ENCODE measurements at places on chromosomes 1 and 21.

DNA sequence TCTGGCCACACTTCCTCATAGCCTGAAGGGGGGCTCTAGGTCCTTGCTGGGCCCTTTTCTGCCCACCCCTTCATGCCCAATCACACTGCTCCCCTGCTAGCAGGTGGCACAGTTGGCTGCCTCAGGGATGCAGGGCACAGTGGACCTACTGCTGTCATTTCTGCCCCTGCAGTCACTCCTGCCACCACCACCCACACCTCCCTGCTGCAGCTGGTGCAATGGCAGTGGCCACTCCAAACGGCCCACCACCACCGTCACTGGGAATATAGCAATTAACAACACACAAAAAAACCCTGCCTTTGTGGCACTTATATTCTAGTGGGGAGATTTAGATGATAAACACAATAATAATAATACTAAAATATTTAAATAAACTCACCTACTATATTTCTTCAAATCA is 162.4 kb upstream of the DUSP10 start:
- no peak for DNase-seq

DNA sequence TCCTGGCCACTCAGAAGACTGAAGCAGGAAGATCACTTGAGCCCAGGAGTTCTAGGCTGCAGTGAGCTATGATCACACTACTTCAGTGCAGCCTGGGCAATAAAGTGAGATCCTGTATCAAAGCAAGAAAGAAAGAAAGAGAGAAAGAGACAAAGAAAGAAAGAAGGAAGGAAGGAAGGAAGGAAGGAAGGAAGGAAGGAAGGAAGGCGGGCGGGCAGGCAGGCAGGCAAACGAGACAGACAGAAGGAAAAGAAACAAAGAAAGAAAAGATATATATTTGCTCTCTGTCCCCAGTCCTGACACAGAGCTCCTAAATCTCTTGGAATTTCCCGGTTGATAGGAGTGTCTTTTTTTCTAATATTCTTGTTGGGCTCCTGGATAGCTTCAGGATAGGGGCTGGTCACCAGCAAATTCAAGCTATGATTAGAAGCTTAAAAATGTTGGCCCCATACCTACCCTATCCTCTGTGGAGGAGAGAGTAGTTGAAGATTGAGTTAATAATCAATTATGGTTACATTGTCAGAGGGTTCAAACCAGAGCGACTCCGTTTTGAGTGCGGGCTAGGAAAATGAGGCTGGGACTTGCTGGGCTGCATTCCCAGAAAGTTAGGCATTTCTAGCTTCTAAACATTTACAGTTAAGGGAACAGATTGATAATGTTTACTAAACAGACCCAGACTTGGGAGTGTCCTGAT is 3.3 kb upstream of the MIGA1 start:
- no peak for DNase-seq

DNA sequence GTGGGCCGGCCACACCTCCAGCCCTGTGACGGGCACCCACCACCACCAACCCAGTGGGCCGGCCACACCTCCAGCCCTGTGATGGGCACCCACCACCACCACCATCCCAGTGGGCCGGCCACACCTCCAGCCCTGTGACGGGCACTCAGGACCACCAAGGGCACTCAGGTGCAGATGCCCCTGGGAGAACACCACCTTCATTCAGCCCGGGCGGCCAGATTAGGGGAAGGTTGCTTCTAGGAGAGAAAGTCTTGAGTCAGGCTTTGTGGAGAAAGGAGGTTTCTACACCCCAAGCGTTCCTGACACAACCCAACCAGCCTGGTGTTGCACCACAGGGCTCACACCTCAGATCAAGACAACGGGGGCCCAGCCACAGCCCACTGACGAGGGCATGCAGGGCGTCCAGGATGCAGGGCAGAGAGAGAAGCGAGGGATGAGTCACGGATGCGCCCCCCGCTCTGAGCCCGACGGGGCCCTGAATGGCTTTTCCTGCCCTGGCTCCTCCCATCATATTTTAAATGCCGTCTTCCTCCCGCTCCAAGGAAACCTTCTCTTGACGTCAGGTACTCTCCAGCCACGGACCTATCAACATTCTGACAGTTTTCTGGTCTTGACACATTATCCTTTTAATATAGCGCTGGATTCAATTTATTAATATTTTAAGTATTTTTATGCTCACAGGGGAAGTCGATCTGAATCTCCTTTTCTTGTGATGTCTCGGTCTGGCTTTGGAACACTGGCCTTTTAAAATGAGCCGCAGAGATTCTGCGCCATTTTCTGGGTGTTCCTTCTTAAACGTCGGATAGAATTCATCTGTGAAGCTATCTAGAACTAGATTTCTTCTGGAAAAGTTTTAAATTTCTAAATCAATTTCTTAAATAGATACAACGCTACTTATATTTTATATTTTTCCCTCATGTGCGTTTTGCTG is 631 bp upstream of the SPATC1L start:
- peak; percentile 32 for DNase-seq

DNA sequence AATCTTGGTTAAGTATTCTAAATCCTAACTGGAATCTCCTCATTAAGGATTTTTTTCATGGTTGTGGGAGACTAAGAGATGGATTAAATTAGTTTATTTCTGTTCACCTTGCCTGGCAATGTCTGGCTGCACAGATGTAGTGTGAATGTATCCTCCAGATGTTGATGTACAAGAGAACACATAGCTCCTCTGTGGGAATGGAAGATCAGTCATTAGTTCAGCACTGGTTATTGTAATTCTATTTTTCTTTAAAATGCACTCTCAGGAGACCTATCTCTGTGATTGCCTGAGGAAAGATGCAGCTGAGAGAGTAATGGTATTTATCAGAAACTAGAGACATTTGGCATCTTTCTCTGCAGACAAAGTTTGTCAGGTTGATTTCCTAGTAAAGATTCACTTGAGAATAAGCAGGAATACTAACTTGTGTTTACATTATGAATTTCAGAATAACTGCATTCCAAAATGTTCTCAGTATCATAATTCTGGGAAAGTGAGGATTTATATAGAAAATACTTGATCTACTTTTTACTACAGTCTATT is 178.6 kb downstream of the GIPC2 start:
- no peak for DNase-seq

GRCh38 chr1:5505944-5506343 is 486.3 kb downstream of the NPHP4 start:
- no peak for DNase-seq

GRCh38 chr1:173270243-173270642 is 63.1 kb upstream of the TNFSF4 start:
- DNase-seq = no peak

DNA sequence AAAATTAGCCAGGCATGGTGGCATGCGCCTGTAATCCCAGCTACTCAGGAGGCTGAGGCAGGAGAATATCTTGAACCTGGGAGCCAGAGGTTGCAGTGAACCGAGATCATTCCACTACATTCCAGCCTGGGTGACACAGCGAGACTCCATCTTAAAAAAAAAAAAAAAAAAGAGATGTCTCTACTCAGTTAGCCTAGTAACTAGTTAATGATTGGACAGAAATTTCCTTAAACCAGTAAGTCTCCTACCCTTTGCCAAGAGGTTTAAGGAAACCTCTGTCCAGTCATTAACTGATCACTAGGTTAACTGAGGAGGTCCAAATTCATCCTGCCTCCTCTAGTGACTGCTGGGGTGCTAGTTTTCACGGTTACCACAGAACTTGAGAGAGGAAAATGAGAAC is 143.9 kb upstream of the UBE2U start:
- DNase-seq = no peak

- DNase-seq = no peak
Observed at GRCh38 chr1:161330346-161330745, 16.2 kb downstream of the SDHC start.

GRCh38 chr1:17569200-17570139 is 30.0 kb downstream of the ARHGEF10L start:
- DNase-seq = no peak

DNA sequence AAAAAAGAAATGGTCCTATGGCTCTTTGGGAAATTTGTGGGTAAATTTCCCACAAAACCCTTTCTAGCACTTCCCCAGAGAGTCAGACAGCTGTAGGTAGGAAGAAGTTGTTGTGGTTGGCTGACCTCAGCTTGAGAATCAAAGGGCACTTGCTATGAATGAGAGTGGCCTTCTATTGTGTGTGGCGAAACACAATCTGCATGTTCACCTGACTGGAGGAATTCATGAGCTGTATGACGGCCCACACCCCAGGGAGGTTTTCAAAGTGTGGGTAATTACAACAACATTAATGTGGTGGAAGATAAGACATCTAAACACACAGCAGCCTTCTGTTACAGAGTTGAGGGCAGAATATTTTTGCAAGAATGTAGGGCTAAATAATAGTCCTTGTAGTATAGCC is 38.8 kb downstream of the NGF start:
- no peak for DNase-seq

DNA sequence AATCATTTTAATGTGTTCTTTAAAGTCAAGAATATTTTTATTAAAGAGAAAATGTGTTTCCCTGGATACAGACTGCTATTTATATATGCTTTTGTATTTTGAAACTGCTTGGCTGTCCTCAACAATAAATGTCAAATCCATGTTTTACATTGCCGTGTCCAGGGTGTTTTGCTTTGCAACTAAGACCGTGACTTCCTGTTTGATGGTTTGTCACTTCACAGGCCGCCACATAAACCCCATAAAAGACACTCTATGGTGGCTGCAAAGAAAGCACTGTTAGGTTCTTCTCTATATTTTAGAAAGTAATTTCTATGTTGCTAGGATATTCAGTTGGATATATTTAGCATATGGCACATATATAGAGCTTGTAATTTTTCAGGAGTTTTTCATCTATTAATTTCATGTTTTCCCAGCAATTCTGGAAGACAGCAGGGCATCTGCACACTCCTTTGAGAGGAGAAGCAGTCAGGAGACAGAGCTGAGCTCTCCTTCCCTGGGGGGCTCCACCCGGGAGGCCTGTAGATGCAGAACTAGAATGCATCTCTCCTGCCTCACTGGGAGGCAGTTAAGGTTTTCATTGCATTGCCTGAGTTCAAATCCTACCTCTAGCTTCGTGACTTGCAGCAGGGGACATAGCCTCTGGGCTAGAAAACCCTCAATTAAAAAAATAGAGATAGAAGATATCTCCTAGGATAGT is 33.1 kb downstream of the PRDM2 start:
- DNase-seq = no peak

- no peak for DNase-seq
Observed at GRCh38 chr1:47491341-47491753, 53.5 kb downstream of the FOXD2 start.

DNA sequence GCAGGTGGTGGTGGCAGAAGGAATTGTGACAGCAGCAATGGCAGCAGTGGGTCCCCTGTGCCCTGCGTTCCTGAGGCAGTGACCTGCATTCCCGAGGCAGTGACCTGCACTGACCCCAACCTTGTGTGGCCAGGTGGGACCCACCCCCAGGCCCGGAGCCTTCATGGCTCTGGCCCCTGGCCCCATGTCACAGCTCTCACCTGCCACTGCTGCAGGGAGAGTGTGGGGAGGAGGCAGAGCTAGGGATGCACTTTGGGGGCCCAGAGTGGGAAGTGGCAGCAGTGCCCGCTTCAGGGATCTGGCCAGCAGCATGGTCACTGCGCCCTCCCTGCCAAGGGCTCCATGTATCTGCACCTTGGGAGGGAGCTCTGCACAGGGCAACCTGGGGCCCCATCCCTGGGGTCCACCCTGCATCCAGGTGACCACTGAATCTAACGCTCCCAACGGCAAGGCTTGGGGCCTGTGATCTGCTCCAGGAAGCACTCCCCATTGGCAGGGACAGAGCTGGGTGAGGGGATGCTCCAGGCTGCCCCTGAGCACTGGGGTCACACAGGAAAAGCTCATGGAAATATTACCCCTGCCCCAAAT is 618.6 kb downstream of the RWDD3 start:
- no peak for DNase-seq

DNA sequence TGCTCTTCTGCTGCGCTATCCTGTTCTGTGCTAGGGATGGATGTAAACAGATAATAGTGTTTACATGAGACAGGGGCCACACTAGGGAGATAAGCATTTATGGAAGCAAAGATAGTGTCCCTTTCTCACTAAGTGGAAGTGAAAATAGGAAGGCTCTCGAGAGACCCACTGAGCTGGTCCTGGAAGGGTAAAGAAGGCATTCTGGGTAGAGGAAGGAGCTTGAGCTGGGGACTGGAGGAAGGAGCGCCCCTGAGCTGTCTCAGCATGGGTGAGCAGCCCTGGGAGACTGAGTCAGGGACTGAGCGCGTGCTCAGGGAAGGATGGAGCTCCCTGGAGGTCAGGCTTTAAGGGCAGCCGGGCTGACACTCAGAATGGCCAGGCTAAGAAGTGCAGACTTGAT is 93.3 kb downstream of the IGSF21 start:
- no peak for DNase-seq

GRCh38 chr1:2611621-2612437 is 21.0 kb downstream of the MMEL1 start:
- no peak for DNase-seq

- DNase-seq = no peak
Observed at GRCh38 chr1:42732126-42732680, 7.8 kb downstream of the CLDN19 start.

- DNase-seq = no peak
Observed at GRCh38 chr1:150876119-150876454, 312 bp downstream of the ARNT start.

- no peak for DNase-seq
Observed at GRCh38 chr1:61083807-61084440, 1.6 kb downstream of the NFIA start.

GRCh38 chr1:56034847-56035481 is 544.4 kb downstream of the PLPP3 start:
- DNase-seq = no peak

- DNase-seq = no peak
Observed at GRCh38 chr1:50368179-50369007, 54.9 kb downstream of the DMRTA2 start.

- DNase-seq = no peak
Observed at GRCh38 chr1:158149175-158149574, 31.5 kb upstream of the CD1D start.

- DNase-seq = no peak
Observed at GRCh38 chr1:56430141-56430839, 149.1 kb downstream of the PLPP3 start.

DNA sequence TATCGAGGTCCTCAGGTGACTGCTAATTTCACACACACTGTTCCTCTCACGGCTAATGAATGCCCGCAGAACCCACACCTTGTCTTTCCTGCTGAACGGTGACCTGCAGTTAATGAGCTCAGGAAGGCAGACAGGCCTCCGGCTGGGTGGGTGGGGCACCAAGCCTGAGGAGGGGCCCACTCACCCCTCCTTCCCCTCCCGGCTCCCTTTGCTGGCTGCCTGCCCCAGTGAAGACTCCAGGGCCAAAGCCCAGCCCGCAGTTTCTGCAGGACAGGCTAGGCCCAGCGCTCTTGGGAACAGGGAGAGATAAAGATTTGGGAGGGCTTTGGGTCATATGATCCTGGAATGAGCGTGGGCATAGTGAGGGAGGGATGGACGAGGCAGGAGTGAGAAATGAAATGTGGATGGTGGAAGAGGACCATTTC is 26.4 kb downstream of the FOXO6 start:
- DNase-seq = no peak

GRCh38 chr1:205480349-205480985 is 24.0 kb upstream of the CDK18 start:
- no peak for DNase-seq
